ENCODE measurements at places on chromosomes 6 and 20.

- DNase-seq, result no peak
Observed at GRCh38 chr6:45966797-45967196, 48.9 kb downstream of the CLIC5 start.

DNA sequence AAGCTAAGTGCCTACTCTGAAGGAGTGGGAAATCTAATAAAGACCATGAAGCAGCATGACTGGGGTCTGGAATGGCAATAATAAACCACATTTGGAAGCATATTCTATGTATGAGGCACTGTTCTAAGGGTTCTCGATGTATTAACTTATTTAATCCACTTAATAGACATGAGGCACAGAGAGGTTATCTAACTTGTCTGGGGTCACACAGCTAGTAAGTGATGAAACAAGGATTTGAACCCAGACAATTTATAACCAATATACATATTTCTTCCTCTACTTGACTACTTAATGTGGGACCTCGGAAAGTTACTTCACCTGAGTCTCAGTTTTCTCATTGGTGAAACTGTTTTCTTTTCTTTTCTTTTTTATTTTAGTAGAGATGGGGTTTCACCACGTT lies 131.3 kb downstream of the PDSS2 start:
- no peak for DNase-seq

DNA sequence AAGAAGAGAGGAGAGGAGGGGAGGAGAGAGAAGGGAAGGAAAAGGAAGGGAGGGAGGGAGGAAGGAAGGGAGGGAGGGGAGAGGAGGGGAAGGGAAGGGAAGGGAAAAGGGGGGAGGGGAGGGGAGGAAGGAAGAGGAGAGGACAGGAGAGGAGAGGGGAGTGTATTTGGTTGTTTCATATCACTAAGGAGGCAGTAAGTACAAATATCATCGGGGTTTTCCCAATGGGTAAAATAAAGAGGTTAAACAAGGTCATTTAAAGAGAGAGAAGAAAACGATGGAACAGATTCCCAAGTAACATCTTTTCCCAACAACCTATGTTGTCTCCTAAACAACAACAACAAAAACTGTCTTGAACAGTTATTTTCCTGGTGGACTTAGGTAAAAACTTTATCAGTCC lies 43.6 kb downstream of the MBOAT1 start:
- no peak for DNase-seq

GRCh38 chr6:136897071-136897470 lies 25.0 kb upstream of the SLC35D3 start:
- no peak for DNase-seq

DNA sequence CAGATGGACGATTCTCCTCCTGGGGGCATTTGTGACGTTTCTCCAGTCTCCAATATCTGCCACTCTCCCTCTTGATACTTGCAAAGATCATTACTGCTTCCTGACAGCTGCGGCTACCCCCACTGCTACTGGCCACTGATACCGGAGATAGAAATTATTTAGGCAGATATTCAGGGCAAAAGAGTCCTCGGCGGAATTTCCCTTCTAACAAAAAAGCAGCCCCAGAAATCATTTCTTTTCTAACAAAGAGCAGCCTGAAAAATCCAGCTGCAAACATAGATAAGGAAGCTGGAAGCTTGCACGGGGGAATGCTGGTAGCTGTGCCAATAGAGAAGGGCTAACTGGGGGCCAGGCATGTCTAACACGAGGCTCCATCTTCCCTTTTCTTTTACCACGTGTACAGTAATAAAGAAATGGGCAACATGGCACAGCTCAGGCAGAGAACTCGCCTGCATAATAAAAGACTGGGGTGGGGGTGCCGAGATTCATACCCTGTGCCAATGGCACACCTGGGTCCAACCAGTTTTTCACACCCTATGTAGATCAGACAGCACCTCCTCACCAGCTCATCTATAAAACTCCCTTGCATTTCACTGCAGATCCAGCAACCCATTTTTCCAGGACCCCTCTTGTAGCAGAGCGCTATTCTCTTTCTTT lies 6.1 kb downstream of the TP53RK start:
- no peak for DNase-seq

- no peak for DNase-seq
Observed at GRCh38 chr20:32006053-32006452, 4.2 kb upstream of the CCM2L start.

DNA sequence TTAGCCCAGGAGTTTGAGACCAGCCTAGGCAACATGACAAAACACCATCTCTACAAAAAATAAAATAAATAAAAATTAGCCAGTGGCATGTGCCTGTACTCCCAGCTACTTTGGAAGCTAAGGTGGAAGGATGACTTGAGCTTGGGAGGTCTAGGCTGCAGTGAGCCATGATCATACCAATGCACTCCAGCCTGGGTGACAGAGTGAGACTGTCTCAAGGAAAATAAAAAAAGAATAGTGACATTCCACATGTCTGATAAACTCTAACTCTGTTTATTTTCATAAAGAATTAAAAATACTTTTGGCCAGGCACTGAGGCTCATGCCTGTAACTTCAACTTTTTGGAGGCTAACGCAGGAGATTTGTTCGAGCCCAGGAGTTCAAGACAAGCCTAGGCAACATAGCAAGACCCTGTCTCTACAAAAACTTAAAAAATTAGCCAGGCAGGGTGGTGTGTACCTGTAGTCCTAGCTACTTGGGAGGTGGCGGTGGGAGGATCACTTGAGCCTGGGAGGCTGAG lies 115.1 kb downstream of the GJA1 start:
- no peak for DNase-seq

DNA sequence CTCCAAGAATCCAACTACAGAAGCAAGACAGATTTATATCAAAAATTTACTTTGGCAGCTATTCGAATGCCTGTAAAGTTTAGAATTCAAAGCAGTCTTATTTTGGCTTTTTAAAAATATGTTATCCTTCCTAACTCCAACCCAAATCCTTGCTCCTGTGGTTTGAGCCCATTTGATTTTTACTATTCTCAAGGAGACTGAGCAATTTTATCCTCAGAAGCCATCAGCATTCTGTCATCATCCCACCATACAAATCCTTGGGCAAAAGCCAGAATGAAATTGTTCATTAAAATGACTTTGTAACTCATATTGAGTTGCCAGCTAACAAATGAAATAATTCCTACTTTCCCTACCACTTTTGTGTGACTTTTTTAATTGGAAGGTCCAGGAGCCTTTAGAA lies 392.8 kb downstream of the ADGRB3 start:
- DNase-seq, result no peak

GRCh38 chr6:28969129-28969528 lies 36.0 kb downstream of the ZNF311 start:
- DNase-seq, result no peak

- no peak for DNase-seq
Observed at GRCh38 chr6:148044261-148044751, 298.3 kb upstream of the SASH1 start.

DNA sequence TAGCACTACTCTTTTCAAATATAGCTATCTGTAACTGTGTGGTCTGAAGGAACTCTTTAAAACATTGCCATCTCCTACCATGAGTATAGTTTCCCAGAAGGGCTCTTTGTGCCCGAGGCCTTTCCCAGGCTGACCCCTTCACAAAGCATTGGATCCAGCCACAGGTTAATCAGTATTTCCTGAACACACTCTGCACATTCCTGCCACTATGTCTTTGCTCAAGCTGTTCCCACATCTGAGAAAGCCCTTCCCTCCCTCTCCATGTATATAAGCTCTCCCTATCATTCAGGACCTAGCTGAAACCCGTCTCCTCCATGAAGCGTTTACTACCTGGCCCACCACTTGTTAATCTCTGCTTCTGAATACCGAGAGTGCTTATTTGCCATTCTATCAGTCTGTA lies 47.8 kb upstream of the PKHD1 start:
- no peak for DNase-seq

DNA sequence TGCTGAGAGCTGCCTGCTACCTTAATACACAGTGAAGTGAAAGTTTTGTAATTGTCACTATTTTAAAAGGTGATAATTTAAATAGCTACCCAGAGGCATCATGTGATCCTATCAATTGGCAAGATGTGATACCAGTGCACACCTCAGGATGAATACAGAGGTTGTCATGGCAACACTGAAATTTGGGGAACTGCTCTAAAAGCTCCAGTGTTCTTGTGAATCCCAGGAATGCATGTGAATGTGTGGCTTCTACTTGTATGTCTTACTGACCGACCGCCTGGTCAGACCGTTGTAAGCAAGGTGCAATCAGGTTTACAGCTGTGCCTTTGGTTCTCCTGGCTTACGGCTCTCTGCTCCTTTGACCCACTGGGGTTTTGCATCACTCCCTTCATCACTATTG lies 146.3 kb upstream of the GJE1 start:
- no peak for DNase-seq

- no peak for DNase-seq
Observed at GRCh38 chr6:151948002-151948743, 140.7 kb downstream of the ESR1 start.

- no peak for DNase-seq
Observed at GRCh38 chr6:154276810-154277628, 79.6 kb downstream of the IPCEF1 start.

DNA sequence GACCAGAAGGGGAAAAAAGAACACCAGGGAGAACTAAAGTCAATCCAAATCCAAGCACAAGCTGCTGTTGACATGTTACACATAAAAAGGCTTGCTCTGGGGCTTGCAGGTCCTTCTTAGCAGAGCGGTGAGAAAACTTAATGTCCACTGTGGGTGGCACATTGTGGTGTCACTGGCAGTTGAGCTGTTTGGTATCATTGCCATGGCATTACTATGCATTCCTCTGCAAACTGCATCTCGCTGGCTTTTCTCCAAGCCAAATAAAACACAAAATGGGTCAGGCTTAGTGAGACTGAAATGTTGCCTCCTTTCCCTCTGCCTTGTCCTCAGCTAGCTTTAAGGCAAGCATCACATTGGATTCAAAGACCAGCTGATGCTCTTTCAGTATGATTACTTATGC lies 40.9 kb downstream of the LY86 start:
- DNase-seq, result no peak

- no peak for DNase-seq
Observed at GRCh38 chr20:59515013-59515905, 89.1 kb upstream of the PHACTR3 start.

DNA sequence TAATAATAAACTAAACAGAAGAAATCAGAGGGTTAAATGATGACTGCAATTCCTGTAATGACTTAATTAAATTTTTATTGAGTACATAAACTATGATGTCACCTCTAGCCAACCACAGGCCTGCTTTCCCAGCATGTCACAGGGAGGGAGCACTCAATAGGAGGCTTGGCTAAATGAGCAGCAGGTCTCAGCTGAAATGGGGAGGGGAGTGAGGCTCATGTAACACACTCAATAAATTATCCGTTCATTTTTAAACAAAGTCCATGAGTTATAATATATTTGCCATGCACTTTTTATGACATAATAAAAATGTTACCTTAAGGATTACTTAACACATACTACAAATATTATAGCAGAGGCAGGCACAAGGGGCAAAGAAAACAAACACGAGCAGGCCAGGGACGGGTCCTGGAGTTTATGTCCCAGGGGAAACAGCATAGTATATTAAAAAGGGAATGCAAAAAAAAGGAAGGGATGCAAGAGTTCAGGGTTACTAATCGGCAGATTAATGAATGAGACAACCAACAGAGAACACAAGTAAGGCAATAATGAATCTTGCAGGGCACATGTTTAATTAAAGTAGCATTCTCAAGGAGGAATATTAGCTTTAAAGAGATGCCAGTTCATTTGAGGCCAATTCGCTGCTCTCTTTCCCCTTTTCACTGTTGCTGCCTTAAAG lies 27.1 kb upstream of the FAM83C start:
- DNase-seq, result no peak

DNA sequence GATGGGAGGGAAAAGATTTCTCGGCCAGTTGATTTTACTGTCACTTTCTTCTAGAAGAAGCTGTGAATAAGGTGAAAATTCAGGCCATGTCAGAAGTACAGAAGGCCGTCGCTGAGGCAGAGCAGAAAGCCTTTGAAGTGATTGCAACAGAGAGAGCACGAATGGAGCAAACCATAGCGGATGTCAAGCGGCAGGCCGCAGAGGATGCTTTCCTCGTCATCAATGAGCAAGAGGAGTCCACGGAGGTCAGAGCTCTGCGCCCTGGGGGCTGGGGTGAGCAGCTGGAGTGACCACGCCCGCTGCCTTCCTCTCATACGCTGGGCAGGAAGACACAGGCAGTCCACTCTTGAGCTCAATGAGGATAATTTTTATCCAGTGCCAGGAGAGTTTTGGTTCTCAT lies 21.8 kb upstream of the C20orf144 start:
- DNase-seq, result no peak

DNA sequence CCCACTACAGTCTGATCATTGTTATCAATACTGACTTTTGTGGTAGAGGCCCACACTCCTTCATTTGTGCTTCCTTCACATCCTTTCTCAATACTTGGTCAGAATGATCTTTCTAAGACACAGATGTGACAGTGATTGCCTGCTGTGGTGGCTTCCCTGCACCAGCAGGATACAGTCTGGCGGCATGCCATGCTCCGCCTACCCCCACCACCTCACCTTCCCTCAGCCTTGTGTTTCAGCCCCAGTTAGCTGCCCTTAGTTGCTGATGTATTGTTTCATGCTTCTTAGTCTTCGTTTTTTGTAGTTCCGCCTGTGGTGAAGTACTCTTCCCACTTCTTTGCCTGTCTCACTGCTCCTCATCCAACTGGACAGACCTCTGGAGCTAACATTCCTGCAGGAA lies 10.9 kb downstream of the LRRC1 start:
- no peak for DNase-seq

GRCh38 chr6:118101831-118102345 lies 194.8 kb downstream of the SLC35F1 start:
- no peak for DNase-seq

DNA sequence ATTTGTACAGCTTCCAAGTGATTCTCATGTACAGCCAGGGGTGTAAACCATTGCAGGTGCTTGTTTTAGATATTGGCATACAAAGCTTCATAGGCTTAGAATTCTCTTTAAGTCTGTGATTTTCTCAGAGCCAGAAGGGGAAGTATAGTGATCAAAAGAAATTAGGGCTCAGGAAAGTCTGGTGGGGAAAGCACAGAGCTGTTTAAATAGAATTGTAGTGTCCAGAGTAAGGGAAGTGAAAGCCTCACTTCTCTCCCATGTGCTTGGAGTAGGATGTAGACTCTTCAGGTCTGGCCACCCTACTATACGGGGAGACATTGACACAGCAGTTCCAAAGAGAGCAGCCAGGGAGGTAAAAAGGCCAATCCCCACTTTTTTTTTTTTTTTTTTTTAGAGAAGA lies 10.4 kb downstream of the GCNT2 start:
- no peak for DNase-seq

DNA sequence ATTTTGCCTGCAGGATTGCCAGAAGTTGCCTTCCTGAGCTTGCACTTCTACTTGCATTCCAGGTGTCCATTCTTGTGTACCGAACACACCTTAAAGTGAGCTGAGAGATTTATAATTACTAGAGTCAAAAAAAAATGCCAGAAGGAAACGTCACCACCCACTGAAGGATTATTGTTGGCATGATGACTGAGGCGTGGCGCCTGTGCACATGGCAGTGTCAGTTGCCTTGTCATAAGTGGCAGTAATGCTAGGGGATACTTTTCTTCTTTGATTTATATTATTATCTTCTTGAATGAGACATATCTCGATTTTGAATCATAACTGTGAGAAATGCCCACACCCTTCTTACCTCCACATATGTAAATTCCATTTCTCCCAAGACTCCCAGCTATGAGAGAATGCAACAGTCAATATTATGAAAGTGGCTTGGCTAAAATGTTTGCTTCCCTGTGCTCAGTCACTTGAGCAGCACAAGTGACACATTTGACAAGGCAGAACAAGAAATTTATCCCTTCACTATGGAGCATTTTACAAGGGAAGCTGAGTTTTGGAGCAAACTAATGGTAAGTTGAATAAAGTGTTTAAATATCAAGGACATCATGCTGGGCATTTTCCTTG lies 149.5 kb upstream of the SASH1 start:
- DNase-seq, result no peak
